Islet precursor cell (in vitro differentiated cells): ENCODE measurements at places on chromosomes 2 and 18.

- no peak for DNase-seq
Measured at GRCh38 chr2:190443055-190443454, 34.9 kb downstream of the MFSD6 start.

DNA sequence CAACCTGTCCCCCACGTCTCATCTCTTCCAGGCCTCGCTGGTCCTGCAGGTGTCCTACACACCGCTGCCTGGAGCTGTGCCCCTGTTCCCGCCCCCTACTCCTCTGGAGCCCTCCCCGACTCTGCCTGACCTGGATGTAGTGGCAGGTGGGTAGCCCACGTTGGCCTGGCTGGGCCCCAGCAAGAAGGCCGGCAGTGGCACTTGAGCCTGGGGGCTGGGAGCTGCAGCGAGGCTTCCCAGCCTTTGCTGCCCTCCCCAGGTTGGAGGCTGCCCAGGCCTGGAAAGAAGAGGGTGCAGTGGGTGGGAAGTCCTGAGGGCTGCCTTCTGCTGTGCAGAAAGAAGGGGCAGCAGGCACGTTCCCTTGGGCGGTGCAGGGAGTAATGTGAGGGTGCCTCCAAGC is 58.4 kb downstream of the DYSF start:
- no peak for DNase-seq

DNA sequence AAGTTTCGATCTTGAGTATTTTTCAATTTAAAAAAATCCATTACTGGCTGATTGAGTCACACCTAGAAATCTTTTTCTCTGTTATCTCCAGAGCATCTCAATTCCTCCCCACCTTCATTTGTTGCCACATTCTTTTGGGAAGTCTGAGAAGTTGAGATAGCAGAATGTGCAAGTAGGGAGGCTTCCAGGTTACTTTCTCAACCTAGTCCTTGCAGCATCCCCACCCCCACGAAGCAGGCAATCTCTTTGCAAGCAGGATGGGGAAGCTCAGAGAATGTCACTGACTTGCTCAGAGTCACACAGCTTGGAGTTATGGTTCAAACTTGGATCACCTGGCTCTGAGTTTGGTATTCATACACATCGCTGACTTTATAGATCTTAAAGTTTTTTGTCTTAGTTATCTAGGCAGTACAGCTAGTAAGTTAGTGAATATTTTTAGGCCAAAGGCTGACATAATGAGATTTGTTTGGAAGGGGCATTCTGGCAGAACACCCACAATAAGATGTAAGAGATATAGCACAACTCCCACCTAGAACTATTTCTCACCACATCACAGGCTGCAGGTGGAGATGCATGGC is 25.9 kb upstream of the LCLAT1 start:
- peak; percentile 72 for DNase-seq

DNA sequence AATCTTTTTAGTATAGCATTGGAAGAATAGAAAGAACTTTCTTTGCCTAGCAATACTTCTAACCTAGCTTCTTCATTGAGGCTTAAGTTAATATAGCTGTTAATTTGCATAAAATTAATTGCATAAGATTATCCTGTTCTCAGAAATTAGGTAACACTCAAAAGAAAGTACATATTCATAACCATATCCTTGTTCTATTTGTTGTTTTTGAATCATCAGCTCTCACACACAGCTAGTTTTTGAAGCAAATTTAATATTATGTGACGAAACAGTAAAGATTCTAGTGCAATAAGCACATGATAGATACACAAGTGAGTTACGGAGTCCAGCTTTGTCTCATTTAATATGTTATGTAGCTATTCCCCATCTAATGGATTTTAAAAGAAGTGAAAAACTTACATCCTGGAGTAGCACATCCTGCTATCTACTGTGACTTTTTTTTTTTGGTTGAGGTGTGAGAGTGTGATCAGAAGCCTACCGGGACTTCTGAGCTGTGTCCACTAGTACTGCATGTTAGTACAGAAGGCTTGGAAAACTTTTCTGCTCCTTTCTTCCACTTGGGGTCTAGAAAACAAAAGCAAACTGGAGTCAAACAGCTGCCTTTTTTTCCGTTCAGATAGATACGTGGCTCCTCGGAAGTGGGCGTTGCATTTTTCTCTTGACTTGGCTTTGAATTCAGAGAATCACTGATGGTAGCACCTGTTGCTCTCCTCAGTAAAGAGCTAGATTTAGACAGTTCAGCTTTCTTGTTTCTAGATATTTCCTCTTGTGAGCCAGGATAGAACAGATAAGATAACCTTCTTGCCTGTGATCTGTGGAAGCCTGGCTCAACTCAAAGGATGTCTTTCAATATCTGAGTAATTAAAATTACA is 27.2 kb downstream of the KDM3A start:
- no peak for DNase-seq

- no peak for DNase-seq
Measured at GRCh38 chr2:215754546-215754945, 258.8 kb downstream of the MREG start.

GRCh38 chr2:148557844-148558436 is 86.6 kb upstream of the EPC2 start:
- DNase-seq, result no peak

GRCh38 chr18:9559253-9559652 is 55.1 kb downstream of the PPP4R1 start:
- DNase-seq, result no peak

GRCh38 chr2:8570637-8571036 is 111.2 kb upstream of the ID2 start:
- DNase-seq, result no peak

- DNase-seq, result no peak
Measured at GRCh38 chr18:67634631-67635338, 118.3 kb upstream of the DSEL start.

- no peak for DNase-seq
Measured at GRCh38 chr2:109194620-109194937, 65.6 kb downstream of the SH3RF3 start.

DNA sequence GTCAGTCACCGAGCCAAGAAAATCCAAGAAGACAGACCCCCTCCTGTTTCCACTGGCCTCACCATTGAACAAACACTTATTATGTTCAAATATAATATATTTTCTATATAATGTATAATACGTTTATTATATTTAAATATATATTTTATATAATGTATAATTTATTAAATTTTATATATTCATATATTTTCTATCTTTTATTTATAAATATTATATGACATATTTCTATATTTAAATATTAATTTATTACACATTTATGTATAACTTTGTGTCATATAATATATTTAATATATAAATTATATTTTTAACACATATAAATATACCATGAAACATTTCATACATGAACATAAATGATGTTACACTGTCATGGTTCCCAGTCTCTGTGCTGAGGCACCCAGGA is 60.9 kb upstream of the RMDN2 start:
- DNase-seq, result no peak

- DNase-seq, result no peak
Measured at GRCh38 chr2:74931940-74932339, 26.5 kb upstream of the POLE4 start.

DNA sequence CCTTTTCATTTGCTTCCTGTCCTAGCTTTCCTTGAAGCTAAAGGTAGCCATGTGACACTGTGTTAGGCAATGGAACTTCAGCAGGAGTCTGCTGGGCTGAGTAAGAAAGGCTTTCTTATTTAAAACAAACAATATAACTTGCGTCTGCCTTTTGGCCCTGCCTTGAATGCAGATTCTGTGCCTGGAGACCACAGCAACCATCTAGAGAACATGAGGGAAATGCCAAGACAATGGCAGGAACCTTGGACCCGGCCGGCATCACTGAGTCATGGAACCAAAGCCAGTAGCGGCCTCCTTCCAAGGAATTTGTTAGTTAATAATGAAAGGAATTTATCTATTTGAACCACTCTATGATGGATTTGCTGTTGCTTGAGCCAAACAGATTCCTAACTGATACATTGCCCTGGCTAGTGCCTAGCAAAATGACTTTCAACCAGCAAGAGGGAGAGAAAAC is 207.5 kb upstream of the EPHA4 start:
- peak; percentile 55 for DNase-seq

GRCh38 chr18:2706903-2707302 is 51.4 kb downstream of the SMCHD1 start:
- no peak for DNase-seq

DNA sequence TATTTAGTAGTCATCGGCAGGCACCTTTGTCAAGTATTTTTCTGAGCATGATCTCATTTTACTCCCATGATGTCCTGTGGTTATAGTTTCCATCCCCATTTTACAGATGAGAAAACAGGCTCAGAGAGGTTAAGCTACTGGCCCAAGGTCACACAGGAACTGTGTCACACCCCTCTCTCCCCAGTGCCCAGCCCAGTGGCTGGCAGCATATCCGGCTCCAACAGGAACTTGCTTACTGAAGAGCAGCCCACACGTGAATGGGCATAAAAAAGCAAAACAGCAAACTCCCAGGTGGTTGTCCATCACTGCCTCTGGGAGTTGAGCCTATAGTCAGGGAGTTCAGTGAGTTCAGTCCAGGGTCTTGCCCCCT is 8.3 kb upstream of the KLF11 start:
- DNase-seq, result no peak

- no peak for DNase-seq
Measured at GRCh38 chr2:68290901-68291300, 28.8 kb downstream of the CNRIP1 start.

DNA sequence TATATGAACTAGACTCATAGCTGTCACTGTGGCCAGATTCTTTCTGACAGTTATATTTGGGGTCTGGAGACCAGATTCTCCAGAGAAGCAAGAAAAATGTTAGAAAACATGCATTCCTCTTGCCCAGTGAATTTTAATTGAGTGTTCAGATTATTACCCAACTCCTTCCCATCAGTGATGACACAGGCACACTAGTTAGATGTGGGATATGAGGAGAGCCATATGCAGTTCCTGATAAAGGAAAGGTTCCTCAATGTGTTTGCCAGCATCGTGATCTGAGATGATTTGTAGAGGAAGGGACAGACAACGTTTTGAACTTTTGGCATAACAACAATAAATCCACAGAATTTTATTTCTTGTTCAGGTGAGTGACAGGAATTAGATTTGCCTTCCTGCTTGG is 308.6 kb downstream of the PIEZO2 start:
- no peak for DNase-seq

DNA sequence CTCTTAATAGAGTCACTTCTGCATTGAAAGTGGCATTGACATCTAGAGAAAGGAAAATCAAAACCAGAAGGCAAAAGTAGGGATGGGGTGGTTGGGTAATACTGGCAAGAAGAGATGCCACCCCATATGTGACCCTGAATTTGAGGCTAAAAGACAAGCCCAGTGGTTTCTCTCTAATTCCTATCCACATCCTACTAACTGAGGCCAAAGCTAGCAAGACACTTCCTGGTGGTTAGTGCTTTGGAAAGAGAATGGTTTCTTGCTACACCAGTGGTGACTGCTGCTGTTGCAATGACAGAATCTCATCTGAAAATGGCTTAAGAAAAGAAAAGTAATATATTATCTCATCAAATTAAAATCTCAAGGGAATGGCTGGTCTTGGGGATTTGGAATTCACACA is 640.6 kb downstream of the EPHA4 start:
- DNase-seq, result no peak

GRCh38 chr2:96341641-96342040 is 6.1 kb downstream of the NCAPH start:
- DNase-seq, result no peak

DNA sequence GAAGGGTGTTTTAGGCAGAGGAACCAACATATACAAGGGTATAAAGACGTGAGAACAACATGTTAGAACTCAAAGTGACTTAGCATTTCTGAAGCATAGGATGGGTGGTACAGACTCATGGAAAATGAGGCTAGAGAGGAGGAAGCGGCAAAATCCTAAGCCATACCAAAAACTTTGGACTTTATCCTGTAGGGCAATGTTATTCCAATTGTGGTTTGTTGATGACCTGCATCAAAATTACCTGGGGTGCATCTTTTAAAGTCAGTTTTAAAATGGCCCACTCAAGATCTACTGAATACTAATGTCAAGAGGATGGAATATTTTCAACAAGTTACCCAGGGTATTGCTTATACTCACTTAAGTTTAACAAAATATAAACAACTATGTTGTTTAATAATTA is 34.8 kb downstream of the RAPH1 start:
- no peak for DNase-seq

- no peak for DNase-seq
Measured at GRCh38 chr2:215743066-215743465, 270.3 kb downstream of the MREG start.

- no peak for DNase-seq
Measured at GRCh38 chr2:99845296-99845695, 297.1 kb downstream of the AFF3 start.

GRCh38 chr2:101998896-101999789 is 7.4 kb downstream of the IL1R2 start:
- DNase-seq, result no peak

- no peak for DNase-seq
Measured at GRCh38 chr2:238042849-238043584, 17.8 kb upstream of the SCLY start.

DNA sequence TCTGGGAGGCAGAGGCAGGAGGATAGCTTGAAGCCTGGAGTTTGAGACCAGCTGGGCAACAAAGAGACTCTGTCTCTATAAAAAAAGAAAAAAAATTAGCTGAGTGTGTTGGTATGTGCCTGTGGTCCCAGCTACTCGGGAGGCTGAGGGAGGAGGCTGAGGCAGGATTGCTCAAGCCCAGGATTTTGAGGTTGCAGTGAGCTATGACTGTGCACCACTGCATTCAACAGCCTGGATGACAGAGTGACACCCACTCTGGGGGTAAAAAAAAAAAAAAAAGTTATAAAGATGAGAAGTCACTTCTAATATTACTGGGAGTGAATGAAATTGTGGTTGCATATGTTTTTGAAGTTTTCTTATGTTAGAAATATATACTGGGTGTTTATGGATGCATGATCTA is 71.6 kb downstream of the C2orf74 start:
- no peak for DNase-seq

DNA sequence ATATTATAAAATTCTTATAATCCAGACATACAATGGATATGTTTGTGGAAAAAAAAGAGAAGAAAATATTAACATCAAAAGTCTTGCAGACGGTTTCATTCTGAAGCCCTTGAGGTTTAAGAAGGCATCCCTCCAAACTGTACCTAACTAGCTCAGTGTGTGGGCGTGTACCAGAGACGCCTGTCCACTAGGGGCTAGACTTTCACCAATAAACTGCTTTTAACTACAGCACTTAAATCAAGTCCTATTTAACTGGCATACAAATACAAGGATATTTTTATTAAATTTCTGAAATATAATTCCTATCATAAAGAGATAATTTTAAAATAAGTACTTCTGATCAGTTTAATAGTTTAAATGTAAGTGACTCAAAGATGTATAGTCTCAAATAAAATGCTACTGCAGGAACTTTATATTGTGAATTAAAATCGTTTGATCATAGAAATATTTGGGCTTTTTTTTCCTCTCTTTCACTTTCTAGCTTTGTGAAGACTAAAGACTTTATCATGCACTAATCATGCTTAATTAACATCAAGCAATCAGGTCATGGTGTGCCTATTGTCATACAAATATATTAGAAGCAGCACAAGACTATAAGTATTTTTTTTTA is 437.7 kb downstream of the SATB2 start:
- DNase-seq, result no peak

GRCh38 chr2:240956171-240956934 is 42.1 kb upstream of the SNED1 start:
- DNase-seq, result peak; percentile 41

GRCh38 chr2:220785178-220785577 is 786.9 kb downstream of the EPHA4 start:
- no peak for DNase-seq

GRCh38 chr2:100137866-100138570 is 4.4 kb downstream of the AFF3 start:
- DNase-seq, result peak; percentile 20
